Activated naive CD8-positive, alpha-beta T cell treated with anti-CD3 and anti-CD28 coated beads, Interleukin-2, amount 10 ng/mL, durations not matched to agents 7 days and 5 days (primary cell): ENCODE measurements at places on chromosomes 5 and 9. TPM values are rescaled to one million over a fixed set of nuclear protein-coding genes. Genes with fewer than 3 reads are reported as not detected.
A peak's percentile ranks its signal among the peaks of the same experiment; 100 is the strongest.

Gene SOHLH1
- not detected for total RNA-seq

Gene ADGRV1
- total RNA-seq: 0.06 TPM

Gene SLC34A1
- total RNA-seq: 2.1 TPM

Gene CDC20B
- total RNA-seq: 0.28 TPM

Gene GABRB2
- not detected for total RNA-seq

Gene EDIL3
- not detected for total RNA-seq

Gene ROR2
- total RNA-seq: 0.08 TPM

Gene CNTNAP3B
- not detected for total RNA-seq

Gene CYLC2
- total RNA-seq: not detected

GRCh38 chr5:58786711-58787303, 203.9 kb downstream of the RAB3C start:
- H3K4me3 ChIP-seq: no peak overlapping the region
- H3K27ac ChIP-seq: no peak overlapping the region
- H3K27me3 ChIP-seq: peaks cover 29% of the 10 kb centered on the region
- no peaks in the 10 kb centered on the region for H3K4me1 ChIP-seq
- no peaks in the 10 kb centered on the region for H3K36me3 ChIP-seq
- no peak for DNase-seq

DNA sequence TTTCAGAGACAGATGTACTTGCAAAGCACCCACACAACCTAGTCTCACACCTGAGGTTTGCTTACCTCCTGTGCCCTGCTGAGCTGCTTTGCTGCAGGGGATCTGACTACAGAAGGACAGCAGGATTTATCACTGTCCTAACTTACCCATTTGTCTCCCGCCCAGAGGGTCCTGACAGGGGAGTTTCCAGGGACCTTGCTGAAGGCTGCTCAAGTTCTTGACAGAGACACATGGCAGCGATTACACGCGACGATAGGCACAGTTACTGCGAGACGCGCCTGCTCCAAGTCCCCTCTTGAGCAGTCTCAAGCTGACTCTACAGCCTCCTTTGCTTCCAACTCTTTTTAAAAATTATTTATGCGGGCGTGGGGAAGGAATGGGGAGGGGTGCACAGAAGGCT, 24.6 kb upstream of the GALNT10 start:
- H3K27me3 ChIP-seq: peaks cover 31% of the 10 kb centered on the region
- no peak overlapping the region for H3K4me3 ChIP-seq
- no peaks in the 10 kb centered on the region for H3K36me3 ChIP-seq
- no peaks in the 10 kb centered on the region for H3K4me1 ChIP-seq

- no peaks in the 10 kb centered on the region for H3K4me1 ChIP-seq
- no peak overlapping the region for H3K27ac ChIP-seq
- DNase-seq: no peak
- H3K27me3 ChIP-seq: no peaks in the 10 kb centered on the region
- H3K36me3 ChIP-seq: no peaks in the 10 kb centered on the region
Measured at GRCh38 chr9:4143936-4144717, 155.7 kb downstream of the GLIS3 start.

- H3K4me1 ChIP-seq: no peaks in the 10 kb centered on the region
- H3K4me3 ChIP-seq: no peak overlapping the region
- no peaks in the 10 kb centered on the region for H3K36me3 ChIP-seq
- DNase-seq: no peak
- H3K27ac ChIP-seq: no peak overlapping the region
Measured at GRCh38 chr9:119221276-119221675, 148.0 kb downstream of the BRINP1 start.

- H3K4me1 ChIP-seq: no peaks in the 10 kb centered on the region
- no peak for DNase-seq
- no peak overlapping the region for H3K4me3 ChIP-seq
- H3K27me3 ChIP-seq: no peaks in the 10 kb centered on the region
Measured at GRCh38 chr9:134751622-134752021, 110.0 kb downstream of the COL5A1 start.

DNA sequence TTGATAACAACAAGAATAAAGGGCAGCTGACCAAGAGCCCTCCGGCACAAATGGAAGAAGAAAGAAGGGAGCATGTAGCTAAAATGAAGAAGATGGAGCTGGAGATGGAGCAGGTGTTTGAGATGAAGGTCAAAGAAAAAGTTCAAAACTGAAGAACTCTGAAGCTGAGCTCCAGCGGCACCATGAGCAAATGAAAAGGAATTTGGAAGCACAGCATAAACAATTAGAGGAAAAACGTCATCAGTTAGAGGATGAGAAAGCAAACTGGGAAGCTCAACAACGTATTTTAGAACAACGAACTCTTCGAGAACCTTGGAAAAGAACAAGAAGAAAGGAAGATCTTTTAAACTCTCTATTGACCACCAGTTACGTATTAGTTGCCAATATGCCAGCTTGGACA, 100.9 kb downstream of the GABBR2 start:
- H3K4me3 ChIP-seq: no peak overlapping the region
- peaks cover 25% of the 10 kb centered on the region for H3K27me3 ChIP-seq
- no peak overlapping the region for H3K27ac ChIP-seq
- no peaks in the 10 kb centered on the region for H3K36me3 ChIP-seq
- H3K4me1 ChIP-seq: peaks cover 3% of the 10 kb centered on the region

- no peaks in the 10 kb centered on the region for H3K36me3 ChIP-seq
- H3K4me1 ChIP-seq: no peaks in the 10 kb centered on the region
- DNase-seq: no peak
- no peak overlapping the region for H3K27ac ChIP-seq
- no peak overlapping the region for H3K4me3 ChIP-seq
- no peaks in the 10 kb centered on the region for H3K27me3 ChIP-seq
Measured at GRCh38 chr5:125199968-125200865, 453.8 kb upstream of the ZNF608 start.

- peaks cover 23% of the 10 kb centered on the region for H3K4me1 ChIP-seq
- H3K36me3 ChIP-seq: no peaks in the 10 kb centered on the region
- peaks cover 10% of the 10 kb centered on the region for H3K27me3 ChIP-seq
- H3K27ac ChIP-seq: no peak overlapping the region
Measured at GRCh38 chr9:35488021-35488420, 1.9 kb upstream of the RUSC2 start.

DNA sequence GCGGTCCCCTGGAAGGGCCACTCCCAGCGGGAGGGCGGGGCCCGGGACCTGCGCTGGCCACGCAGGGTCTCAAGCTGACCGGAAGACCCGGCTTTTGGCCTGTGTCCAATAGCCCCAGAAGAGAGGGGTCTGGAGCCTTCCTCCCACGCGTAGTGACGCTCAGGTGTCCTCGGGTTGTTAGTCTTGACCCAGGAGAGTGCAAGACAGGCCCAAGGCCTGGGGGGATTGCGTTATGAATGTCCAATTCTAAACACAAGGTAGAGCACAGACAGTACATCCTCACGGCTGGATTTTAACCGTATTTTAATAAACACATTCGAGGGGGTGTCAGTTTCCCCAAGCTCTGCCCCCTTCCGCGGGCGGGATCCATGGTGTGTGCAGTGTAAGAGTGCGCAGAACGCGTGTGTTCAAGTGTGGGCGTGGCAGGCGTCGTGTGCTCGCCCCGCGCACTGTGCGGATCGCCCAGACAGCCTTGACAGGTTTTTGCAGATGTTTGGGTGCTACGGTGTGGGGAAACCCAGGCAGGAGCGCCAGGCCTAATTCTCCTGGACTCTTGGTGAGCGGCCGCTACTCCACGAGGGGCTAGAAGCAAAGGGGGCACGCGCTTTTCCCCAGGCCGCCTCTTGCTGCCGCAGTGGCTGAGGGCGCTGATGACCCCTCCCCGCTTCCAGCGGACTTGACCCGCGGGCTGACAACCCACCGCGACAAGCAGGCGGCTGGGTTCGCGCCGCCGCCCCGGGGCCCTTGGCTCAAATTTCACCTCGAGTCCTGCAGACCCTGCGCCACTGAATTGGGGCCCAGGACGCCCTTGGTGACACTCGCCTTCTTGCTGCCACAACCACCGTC, 6.1 kb upstream of the DMRT3 start:
- DNase-seq: no peak
- H3K27me3 ChIP-seq: peaks cover 89% of the 10 kb centered on the region
- peak overlapping the region; percentile 51 for H3K27ac ChIP-seq
- H3K36me3 ChIP-seq: peaks cover 3% of the 10 kb centered on the region

DNA sequence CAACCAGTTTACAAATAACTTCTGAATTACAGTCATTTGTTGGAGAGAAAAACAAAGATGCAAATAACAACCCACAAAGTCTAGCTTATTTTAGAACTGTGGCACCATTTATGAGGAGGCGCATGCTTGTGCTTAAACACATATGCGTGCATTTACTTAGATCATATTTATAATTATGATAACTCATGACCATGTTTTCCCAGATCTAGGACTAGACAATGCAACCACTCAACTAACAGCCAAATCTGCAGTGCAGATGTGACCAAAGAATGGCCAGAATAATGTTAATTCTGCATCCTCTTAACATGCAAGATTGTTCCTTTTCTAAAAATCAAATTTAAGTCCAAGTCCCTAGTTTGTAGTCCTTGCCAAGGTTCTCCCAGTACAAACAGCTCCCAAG, 167.3 kb upstream of the FST start:
- peaks cover 4% of the 10 kb centered on the region for H3K27me3 ChIP-seq
- H3K36me3 ChIP-seq: no peaks in the 10 kb centered on the region
- no peak overlapping the region for H3K4me3 ChIP-seq
- no peak overlapping the region for H3K27ac ChIP-seq

- H3K27me3 ChIP-seq: no peaks in the 10 kb centered on the region
- H3K27ac ChIP-seq: peak overlapping the region; percentile 79
- H3K36me3 ChIP-seq: peaks cover 28% of the 10 kb centered on the region
- peaks cover 21% of the 10 kb centered on the region for H3K4me1 ChIP-seq
- peak overlapping the region; percentile 63 for H3K4me3 ChIP-seq
- no peak for DNase-seq
Measured at GRCh38 chr5:133957591-133957990, 10.8 kb downstream of the C5orf15 start.

DNA sequence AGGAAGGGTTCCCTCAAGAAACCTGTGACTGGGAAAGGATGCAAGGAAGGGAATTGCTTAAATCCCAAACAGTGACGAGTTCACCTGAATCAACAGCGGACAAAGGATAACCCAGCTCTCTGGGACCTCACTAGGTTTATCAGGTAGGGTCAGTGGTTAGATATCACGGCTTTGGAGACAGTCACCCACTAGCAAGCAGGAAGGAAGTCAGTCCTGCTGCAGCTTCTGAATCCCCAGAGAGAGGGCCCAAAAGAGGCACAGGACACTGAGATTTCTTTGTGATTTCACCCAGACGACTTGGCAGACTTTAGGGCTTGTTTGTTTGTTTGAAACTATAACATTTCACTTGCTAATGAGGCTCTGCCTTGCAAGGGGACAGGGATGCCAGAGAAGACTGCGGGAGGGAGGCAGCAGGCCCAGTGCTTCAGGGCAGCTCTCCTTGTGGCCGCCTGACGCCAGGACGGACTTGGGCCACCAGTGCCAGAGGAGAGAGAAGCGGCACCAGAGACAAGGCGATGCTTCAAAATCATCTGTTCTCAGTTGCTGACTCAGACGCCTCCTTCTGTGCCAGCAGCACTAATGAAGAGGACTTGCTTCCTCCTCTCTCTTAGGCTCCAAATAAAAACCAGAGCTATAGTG, 275.6 kb upstream of the SLC30A5 start:
- H3K4me1 ChIP-seq: no peaks in the 10 kb centered on the region
- DNase-seq: no peak
- H3K27ac ChIP-seq: no peak overlapping the region
- H3K27me3 ChIP-seq: peaks cover 3% of the 10 kb centered on the region
- H3K36me3 ChIP-seq: no peaks in the 10 kb centered on the region
- no peak overlapping the region for H3K4me3 ChIP-seq

DNA sequence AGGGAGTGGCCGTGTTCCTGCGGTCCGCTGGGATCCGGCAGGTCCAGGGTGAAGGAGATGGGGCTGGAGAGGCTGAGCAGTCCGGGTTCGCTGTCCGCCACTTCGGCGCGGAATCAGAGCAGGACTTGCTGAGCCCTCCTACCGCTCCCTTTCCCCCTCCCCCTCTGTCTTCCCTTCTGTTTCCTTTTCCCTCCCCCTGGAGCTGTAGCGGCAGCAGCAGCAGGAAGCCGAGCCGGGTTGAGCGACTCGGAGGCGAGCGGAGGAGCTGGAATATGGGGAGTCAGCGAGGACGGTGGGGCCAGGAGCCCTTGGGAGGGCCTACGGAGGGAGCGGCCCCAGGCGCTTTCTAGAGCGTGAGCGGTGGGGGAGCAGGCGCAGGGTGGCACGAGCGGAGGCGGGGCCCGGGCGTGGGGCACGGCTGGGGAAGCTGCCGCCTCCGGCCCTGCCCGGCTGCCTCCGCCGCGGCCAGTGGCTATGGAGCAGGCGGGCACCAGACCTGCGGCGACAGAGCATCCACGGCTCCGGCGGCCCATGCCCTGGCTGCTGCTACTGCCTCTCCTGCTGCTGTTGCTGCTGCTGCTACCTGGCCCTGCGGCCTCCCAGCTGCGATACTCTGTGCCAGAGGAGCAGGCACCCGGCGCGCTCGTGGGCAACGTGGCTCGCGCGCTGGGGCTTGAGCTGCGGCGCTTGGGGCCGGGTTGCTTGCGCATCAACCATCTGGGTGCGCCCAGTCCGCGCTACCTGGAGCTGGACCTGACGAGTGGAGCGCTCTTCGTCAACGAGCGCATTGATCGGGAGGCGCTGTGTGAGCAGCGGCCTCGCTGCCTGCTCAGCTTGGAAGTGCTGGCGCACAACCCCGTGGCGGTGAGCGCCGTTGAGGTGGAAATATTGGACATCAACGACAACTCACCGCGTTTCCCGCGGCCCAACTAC, at the start of gene PCDHAC2:
Gene PCDHAC2 (plus strand): TSS at position 184 of the 933 bp plus-strand sequence. CDS start 291 bp downstream, at position 475.
- H3K4me1 ChIP-seq: peaks cover 2% of the 10 kb centered on the region
- DNase-seq: no peak
- peaks cover 1% of the 10 kb centered on the region for H3K36me3 ChIP-seq

GRCh38 chr5:22480305-22480704, 372.8 kb downstream of the CDH12 start:
- H3K4me3 ChIP-seq: no peak overlapping the region
- H3K27ac ChIP-seq: no peak overlapping the region
- no peaks in the 10 kb centered on the region for H3K4me1 ChIP-seq
- H3K27me3 ChIP-seq: no peaks in the 10 kb centered on the region
- no peaks in the 10 kb centered on the region for H3K36me3 ChIP-seq

DNA sequence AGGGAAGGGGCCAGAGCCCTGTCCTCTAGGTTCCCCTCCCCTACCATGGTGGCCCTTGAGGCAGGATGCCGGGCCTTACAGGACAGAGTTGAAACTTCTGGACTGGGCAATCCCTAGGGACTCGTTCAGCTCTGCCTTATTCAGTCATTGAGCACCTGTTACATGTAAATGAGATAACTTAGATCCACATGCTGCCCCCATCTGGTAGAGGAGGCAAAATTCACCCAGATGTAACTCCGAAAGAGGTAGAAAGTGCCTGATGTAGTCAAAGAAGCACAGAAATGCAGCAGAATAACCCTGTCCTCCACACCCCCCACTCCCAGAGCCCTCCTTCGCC, 1.5 kb downstream of the GGTA1 start:
- no peak overlapping the region for H3K27ac ChIP-seq
- H3K27me3 ChIP-seq: peaks cover 54% of the 10 kb centered on the region
- H3K4me3 ChIP-seq: peak overlapping the region; percentile 71
- DNase-seq: peak; percentile 39
- peaks cover 16% of the 10 kb centered on the region for H3K4me1 ChIP-seq
